ENCODE measurements at places on chromosomes 6 and 20. TPM values are rescaled to one million over a fixed set of nuclear protein-coding genes. Genes with fewer than 3 reads are reported as not detected.

MAS1L gene
- total RNA-seq: not detected

PRDM13 gene
- total RNA-seq: 1.3 TPM

MCHR2 gene
- total RNA-seq: not detected

NKX2-2 gene
- total RNA-seq: not detected

VWA7 gene
- total RNA-seq: 22.1 TPM

LYRM4 gene
- total RNA-seq: 16.5 TPM

MCUR1 gene
- total RNA-seq: 16.4 TPM

C20orf141 gene
- total RNA-seq: not detected

EPB41L1 gene
- 184 TPM for total RNA-seq

ADGB gene
- not detected for total RNA-seq

SGK2 gene
- 45.6 TPM for total RNA-seq

RNF39 gene
- total RNA-seq: 1.4 TPM
